ENCODE measurements at places on chromosomes 16 and 17.

- peak; percentile 28 for DNase-seq
Measured at GRCh38 chr16:57775661-57776469, 26.4 kb downstream of the KIFC3 start.

DNA sequence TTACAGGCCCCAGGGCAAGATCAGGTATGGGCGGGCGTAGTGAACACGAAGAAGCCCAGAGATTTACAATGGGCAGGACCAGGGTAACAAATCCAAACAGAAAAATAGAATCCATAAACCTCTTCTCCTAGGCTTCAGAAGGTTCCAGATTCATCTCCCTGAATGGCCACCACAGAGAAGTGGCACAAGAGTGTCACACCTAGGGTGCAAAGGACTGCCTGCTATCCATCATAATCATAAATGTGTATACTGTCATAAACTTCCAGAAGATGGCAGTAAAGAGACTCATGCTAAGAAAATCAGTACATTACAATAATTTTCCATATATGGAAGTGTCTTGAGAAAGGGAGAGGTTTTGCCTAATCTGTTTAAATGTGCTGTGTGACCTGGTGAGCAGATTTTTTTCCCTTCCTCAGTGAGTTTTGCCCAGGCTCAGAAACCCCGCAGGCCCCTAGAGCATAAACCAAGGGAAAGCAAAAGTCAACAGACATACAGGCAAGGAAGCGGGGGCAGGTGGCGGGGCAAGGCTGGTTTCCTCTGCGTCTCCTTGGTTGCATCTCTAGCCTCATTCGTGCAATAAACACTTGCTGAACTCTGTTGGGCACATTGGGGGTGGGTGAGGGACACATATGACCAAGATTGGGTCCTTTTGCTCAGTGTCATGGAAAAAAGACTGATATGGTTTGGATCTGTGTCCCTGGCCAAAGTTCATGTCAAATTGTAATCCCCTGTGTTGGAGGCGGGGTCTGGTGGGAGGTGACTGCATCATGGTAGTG lies 92.0 kb upstream of the CDH5 start:
- peak; percentile 50 for DNase-seq

- no peak for DNase-seq
Measured at GRCh38 chr17:39695089-39695474, 4.8 kb upstream of the ERBB2 start.

DNA sequence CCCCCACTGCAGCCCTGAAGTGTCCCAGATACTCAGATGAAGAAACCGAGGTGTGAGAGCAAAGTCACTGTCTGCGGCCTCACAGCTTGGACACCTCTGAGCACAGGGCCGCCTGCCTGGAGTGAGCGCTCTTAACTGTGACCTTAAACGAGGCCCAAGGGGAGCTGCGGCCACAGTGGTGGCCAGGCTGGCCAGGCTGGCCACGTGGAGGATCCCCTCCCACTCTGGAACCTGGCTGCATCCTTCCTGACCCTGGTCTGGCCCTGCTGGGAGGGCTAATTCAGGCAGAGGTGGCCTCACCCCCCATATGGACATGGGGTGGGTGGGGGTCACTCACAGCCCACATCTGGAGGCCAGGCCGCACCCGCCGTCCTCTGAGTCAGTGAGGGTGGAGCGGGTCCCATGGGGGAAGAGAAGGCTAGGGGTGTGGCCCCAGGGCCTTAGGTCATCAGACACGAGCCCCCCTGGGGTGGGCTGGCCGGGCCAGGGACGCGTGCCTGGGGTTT lies 6.6 kb downstream of the VASN start:
- peak; percentile 93 for DNase-seq

GRCh38 chr17:14831491-14831890 lies 433.6 kb downstream of the PMP22 start:
- DNase-seq: no peak

DNA sequence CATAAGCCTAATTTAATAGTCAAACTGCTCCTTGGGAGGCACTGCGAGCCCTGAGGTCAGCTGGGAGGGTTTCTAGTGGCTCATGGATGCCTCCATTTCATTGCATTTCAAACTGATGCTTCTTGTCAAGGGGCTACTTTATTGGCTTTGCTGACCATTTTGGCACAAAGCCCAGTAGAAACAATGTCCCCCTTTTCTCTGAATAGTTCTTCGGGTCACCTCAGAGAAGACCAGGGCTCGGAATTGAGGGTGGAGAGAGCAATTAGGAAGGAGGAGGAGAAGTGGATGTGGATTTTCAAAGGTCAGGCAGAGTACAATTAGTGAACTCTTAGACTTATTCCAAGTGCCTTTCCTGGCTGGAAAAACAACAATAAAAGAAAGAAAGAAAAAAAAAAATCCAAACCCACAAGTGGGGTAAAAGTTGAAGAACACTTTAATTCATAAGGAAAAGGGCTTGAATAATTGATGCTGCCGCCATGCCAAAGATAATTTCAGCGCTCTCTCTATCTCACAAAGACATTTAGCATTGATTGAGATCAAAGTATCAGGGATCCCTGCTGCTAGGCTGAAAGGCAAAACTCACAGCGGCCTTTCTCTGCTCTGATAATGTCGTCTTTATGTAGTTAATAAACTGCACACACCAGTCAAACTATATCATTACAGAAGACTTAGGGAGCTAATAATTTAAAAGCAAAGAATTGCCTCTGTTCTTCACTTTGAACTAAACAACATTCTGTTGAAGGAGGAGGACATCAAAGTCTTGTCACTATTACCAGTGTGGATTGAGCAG lies 122.7 kb downstream of the RGS9 start:
- DNase-seq: no peak

- no peak for DNase-seq
Measured at GRCh38 chr16:76035689-76036088, 241.5 kb upstream of the CNTNAP4 start.

DNA sequence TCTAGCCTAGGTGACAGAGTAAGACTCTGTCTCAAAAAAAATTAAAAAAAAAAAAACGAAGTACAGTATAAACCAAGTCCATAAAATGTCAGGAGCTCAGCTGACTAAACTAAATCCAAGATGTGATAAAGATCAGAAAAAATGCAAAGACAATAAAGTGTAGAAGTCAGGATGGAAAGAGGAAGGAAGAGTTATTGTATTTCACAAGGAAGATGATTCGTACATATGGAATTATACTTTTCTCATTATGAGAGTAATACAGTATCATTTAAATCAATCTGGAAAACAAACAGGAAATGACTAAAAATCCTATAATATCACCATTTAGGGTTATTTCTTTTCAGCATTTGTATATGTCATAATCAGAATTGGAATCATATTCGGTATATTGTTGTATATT lies 11.4 kb upstream of the APOH start:
- DNase-seq: peak; percentile 36

- no peak for DNase-seq
Measured at GRCh38 chr16:25269879-25270278, 12.2 kb upstream of the ZKSCAN2 start.

GRCh38 chr17:59521465-59522126 lies 43.8 kb upstream of the DHX40 start:
- peak; percentile 73 for DNase-seq

DNA sequence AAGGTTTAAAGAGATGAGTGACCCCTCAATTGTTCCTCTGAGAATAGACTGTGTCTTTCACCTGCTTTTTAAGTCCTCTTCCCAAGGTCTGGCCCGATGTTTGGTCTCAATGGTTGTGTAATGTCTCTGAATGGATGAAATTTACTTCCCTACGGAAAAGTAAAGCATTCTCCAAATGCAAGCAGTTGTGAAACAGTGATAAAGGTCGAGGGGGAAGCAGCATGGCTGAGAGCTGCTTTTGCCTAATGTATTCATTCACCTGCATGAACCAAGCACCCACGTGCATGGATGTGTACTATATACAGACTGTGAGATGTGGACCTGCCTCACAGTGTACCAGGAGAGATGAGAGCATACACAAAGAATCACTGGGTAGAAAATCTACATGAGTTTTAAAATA lies 11.4 kb downstream of the MRPS23 start:
- no peak for DNase-seq

DNA sequence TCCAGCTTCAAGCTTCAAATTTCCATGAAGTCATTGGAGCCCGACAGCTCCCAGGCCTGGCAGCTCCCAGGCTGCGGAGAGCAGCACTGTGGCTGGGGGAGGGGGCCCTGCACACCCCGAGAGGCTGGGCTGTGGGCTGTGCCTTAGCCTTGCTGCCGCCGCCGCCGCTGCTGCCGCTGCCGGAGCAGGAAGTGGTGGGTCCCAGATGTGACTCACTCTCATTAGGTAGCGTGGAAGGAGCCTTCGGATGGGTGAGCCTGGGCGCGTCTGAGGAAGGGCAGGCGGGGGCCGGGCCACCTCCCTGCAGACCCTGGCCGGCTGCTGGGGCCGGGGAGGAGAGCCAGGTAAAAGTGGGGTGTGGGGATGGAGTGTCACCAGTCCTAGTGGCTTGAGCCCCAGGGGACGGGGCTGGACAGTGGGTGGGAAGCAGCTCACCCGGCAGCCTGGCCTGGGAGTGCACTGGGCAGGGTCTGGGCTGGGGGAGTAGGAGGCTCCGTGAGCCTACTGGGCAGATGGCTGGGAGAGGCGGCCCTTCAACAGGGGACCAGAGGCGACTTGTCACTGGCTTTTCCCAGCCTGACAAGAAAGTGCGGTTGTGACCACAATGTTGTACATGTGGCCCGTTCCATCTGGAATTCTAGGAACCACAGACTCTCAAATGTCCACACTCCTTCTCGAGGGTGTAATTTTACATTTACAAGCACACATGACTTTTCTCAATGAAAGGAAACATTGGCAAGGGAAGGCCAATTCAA lies at the start of gene ADCY7:
Gene ADCY7 (plus strand): TSS at position 215 of the 755 bp plus-strand sequence. CDS start 21,629 bp downstream, outside the sequence.
- DNase-seq: peak; percentile 83

DNA sequence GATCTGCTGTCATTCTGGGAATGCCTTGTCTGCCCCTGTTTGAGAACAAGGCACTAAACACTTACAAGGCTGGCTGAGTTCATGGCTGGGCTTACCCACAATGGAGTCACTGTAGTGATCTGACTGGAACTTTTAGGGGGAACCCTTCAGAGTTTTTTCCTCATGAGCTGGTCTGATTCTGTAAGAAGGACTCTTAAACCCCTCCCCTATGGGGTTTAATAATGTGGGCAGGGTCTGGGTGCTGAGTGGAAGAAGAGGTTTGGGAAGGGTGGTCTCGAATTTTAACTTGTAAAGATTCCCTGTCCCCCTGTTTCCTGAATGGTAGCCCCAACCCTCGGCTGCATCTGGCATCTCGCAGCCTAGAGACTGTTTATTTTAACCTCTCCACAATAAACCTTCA lies 30.6 kb downstream of the OSBPL7 start:
- DNase-seq: no peak

DNA sequence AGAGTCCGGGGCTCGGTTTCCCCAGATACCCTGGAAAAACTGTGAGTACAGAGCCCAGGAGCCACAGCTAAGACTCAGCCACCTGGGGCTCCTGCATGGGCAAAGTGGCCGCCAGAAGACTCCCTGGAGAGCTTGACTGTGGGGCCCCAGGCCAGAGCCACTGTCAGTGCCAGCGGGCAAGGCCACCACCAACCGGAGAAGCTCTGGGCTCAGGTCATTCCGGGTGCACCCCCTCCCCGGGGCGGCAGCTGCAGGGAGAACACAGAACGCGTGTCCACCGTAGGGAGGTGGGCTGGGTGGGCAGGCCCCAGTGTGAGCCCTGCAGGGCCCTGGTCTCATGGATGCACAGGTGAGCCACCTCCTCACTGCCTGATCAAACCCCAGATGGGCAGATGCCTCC lies 22.3 kb upstream of the RBFOX3 start:
- no peak for DNase-seq

DNA sequence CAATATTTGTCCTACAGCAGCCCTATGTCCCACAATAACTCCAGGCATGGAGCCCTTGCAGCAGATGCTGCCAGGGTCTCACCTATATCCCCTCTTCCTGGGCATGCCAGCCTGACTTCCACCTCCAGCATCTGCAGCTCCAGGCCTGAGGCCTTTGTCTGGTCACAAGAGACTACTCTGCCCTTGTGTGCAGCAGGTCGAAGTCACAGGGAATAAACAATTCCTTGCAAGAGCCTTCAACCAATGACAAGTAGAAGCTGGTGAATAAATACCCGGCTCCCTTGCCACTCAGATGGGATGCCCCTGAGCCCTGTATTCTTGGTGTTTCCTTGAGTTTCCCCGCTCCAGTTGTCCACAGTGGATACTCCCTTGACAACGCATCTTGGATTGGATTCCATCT lies 23.0 kb downstream of the CES1 start:
- DNase-seq: no peak

DNA sequence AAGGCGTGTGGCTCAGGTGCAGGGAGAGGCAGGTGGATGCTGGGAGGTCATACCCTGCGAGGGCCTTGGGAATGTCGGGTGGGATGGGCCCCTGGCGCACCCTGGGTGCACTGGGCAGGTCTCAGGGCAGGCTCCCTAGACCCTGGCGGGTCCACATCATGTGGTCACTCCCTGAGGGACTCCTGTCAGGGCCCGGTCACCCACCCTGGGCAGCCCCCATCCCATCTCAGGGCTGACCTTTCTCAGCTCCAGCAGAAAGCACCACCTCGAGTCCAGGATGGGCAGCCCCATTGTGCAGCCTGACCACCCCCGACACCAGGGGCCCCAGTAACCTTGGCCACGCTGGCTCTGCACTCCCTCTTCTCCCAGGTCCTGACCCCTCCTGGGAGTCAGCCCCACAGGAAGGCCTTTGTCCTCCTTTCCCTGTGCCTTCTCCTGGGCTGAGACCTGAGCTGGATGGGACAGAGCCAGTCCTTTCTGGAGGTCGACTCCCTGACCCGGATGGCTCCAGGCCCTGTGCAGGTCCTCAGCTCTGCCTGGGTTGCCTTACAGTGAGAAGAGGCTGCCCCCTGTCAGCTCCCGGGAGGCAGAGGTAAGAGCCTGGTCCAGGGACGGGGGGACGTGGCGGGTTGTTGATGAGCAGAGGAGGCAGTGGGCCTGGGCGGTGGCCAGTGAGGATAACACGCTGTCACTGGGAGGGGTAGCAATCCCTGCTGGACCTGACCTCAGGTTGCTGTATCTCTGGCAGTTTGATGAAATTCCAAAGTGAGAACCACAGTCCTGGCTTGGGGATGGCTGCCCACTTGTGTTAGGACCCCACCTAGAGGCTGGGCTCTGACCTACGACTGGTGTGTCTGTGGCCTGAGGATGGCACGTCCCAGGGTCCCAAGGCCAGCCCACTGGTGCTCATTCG lies 77.9 kb downstream of the GOSR1 start:
- peak; percentile 43 for DNase-seq

- DNase-seq: no peak
Measured at GRCh38 chr17:82117139-82118090, 19.4 kb upstream of the FASN start.
